ENCODE measurements at places on chromosomes 12 and 14.

DNA sequence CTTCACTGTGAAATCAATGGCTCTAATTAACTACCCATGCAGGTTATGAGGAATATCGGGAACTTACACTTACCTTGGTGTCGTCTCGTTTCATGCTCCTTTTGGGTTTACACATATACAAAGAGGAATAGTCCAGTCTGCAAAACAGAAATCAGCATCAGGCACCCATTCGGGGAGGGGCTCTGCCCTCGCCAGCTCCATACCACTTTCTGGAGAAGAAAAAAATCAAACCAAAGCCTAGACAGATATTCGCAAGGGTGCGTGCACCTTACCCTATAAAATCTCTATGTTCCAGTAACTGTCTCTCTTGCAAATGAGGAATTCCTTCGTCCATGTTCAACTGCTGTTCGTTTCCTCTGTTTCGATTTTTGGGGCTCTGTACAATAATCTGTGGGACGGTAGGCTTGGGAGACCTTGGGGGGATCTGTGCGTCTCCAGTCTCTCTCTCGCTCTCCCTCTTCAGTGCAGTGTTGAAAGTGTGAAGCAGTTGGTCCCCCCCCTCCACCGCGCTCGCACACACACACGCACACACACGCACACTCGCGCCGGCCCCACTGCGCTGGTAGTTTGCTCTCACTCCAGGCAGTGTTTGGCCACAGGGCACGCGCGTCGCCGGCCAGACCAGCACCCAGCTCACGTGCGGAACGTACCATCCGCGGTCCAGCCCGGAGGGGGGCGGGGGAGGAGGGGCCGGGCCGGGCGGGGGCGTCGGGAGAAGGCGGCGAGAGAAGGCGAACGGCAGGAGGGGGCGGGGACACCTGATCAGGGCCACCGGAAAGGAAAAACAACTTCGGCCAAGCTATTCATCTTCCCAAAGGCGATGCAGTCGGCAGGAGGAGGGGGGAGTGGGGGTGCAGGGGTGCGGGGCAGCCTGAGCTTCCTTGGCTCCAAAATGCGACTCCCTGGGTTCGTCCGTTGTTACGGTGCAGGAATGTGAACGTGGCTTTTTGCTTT is at the start of gene BHLHE41:
BHLHE41 (minus strand) TSS at position 592 of the 954 bp plus-strand sequence; CDS start at position 334, 258 bp downstream.
- DNase-seq = peak; percentile 76

GRCh38 chr14:35201066-35201465 is 78.7 kb downstream of the PRORP start:
- DNase-seq = no peak

- DNase-seq = no peak
Observed at GRCh38 chr12:129815846-129816245, 88.0 kb downstream of the TMEM132D start.

- no peak for DNase-seq
Observed at GRCh38 chr12:108271951-108272872, 66.9 kb downstream of the CMKLR1 start.

Measured in GM23248 (cell line).